ENCODE measurements at places on chromosomes 6 and 20. TPM values are rescaled to one million over a fixed set of nuclear protein-coding genes. Genes with fewer than 3 reads are reported as not detected.

GRCh38 chr6:14270925-14271788 lies 153.6 kb downstream of the CD83 start:
- DNase-seq, result peak; percentile 71

DNA sequence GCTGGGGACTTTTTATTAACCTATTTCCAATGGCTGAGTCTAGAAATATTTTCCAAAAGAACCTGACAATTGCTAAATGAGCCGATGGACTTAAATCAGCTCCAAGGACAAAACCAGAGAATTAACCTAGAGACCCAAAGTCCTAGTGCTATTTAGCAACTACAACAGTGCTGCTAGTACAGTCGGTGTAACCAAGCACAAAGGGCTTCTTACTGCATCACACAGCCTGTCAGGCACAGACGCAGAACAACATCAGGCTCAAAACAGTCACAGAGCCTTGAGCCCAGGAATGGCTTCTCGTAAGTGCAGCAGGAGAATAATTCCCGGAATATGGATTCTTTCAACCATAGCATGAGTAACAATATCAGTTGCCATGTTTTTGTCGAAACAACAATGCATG lies 70.0 kb downstream of the GFOD1 start:
- DNase-seq, result no peak

DNA sequence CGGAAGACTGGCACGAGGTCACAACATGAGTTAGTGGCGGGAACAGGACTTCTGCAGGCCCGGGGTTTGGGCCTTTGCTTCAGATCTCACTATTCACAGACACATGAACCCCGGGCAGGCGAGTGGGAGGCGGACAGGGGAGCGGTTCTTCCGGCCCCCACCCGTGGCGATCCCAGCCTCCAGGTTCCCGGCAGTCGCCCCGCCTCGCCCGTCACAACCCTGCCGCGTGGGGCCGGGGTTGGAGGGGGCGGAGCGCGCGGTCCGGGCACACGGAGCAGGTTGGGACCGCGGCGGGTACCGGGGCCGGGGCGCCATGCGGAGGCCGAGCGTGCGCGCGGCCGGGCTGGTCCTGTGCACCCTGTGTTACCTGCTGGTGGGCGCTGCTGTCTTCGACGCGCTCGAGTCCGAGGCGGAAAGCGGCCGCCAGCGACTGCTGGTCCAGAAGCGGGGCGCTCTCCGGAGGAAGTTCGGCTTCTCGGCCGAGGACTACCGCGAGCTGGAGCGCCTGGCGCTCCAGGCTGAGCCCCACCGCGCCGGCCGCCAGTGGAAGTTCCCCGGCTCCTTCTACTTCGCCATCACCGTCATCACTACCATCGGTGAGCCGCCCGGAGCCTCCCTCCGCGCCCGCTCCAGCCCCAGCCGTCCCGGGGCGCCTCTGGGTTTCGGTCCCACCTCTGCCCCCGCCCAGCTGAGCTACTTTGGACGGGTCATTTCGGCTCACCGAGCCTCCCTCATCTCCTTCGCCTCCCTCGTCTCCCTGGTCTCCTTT lies at the start of gene KCNK15:
KCNK15 (plus strand) TSS at position 268 of the 769 bp plus-strand sequence; CDS start at position 314, 46 bp downstream.
- peak; percentile 54 for DNase-seq

GRCh38 chr6:126446248-126446647 lies 106.3 kb downstream of the CENPW start:
- DNase-seq, result no peak

DNA sequence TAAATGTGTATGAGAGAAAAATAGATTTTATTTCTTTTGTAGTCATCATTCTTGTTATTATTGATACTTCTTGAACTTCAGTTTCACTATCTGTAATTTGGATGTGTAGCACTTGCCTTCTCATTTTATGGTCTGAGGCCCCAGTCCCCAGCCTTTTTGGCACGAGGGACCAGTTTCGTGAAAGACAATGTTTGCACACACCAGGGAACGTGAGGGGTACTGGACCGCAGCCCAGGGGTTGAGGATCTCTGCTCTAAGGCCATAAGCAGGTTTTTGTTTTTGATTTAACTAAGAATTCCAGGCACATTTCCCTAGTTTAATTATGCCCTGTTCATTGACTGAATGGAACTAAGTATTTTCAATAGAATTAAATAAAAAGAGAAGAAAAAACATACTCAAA lies 261.5 kb downstream of the BMP2 start:
- DNase-seq, result no peak

DNA sequence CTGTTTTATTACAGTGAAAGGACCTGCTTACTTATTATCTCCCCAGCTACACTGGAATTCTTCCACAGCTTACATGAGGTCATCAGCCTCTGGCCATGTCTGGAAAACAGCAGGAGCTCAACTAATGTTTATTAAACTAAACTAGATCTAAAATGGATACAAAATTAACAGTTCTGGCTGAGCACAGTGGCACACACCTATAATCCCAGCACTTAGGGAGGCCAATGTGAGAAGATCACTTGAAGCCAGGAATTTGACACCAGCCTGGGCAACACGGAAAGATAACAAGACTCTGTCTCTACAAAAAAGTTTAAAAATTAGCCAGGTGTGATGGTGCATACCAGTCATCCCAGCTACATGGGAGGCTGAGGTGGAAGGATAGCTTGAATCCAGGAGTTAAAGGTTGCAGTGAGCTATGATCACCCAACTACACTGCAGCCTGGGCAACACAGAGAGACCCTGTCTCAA lies 220.8 kb upstream of the MARCKS start:
- DNase-seq, result no peak

DNA sequence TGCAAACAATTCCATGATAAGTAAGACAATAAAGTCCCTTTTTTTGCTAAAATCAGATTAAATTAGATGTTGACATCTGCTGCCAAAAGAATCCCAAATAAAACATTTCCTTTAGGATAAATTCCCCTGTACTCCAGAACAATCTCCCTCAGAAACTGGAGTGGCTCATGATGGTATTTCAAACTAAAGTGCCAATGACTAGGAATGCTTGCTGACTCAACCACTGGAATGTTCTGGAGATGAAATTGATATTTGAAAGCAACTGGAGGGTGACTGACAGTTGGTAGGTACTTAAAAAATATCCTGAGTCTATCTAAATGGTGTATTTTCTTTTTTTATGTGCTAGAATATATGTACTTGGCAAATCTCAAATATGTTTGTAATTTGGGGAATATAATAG lies 350.1 kb upstream of the TSHZ2 start:
- no peak for DNase-seq

DNA sequence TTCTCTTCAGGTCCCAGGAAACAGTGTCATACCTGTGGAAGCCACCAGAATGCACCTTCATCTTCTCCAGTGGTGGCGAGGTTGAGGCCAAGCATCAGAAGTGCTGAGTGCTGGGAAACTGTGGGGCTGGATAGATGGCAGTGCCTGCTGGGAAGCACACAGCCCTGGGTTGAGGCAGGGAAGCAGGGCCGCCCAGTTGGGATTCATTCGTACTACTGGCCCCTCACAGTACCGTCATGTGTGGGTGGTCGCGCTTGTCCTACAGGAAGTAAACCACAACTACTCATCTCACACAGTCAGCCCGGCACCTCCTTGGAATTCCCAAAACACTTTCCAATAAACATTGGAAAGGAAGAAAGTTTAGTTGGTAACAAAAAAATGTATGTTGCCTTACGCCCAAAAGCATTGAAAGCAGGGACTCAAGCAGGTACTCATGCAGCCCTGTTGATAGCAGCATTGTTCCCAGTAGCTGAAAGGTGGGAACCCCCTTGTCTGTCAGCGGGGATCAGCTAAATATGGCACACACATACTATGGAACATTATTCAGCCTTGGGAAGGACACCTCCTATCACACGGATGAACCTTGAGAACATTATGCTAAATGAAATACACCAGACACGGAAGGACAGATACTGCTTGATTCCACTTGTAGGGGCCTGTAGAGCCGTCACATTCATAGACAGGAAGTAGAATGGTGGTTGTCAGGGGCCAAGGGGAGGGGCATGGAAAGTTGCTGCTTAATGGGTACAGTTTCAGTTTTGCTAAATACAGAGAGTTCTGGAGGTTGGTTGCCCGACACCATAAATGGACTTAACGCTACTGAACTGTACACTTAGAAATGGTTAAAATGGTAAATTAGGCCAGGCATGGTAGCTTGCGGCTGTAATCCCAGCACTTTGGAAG lies 162.7 kb downstream of the MTHFD1L start:
- DNase-seq, result no peak

The ABHD16B gene
- not detected for total RNA-seq

The SOX18 gene
- total RNA-seq, result 4.7 TPM

The AHI1 gene
- 17.7 TPM for total RNA-seq

The MLN gene
- not detected for total RNA-seq

The ADAM33 gene
- 6.4 TPM for total RNA-seq

Measured in mucosa of descending colon (tissue), 3 donors.